ENCODE measurements at places on chromosomes 5 and 9.

GRCh38 chr5:1913578-1913977 lies 30.9 kb upstream of the IRX4 start:
- no peak for DNase-seq

- DNase-seq: no peak
Observed at GRCh38 chr9:90774682-90775081, 26.9 kb upstream of the SYK start.

DNA sequence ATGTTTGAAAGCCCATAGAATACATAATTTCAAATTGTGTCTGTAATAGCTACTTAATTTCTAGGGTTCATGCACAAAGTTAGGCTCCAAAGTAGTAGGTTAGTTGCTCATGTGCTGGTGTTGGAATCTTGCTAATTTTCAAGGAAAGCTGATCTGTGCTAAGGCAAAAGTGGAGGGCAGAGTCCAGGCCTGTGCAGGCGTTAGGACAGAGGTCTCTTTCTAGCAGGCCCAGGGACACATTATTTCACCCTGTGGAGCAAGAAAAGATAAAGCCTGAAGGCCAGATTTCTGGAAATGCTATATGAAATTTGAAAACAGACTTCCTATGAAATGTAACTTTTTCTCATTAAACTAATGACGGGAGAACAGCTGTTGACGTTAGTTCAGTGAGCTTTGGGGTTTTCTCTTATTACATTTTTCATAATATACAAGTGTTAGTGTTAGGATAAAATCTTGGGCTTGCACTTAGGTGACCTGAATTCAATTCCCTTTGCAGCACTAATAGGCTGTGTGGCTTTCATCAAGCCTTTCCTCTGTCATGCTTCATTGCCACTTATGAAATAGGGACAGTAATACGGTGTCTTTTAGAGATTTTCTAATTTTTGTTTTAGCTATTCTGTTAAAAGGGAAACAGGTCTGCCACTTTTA lies 196.7 kb upstream of the HAPLN1 start:
- DNase-seq: no peak

DNA sequence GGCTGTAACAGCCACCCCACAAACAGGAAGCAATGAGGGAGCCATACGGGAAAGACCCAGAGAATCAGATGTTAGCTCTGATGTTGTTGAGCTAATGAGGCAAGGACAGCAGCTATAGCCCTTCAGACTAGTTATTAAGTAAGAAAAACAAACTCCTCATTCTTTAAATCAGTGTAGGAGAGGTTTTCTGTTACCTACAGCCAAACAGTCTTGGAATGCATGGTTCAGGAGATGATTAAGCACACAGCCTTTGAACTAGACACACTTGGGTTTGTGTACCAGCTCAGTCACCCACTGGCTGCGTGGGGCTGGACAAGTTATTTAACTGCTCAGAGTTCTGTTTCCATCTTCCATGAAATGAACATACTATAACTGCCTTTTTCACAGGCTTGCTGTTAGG lies 68.1 kb downstream of the SPOCK1 start:
- no peak for DNase-seq

- no peak for DNase-seq
Observed at GRCh38 chr5:168590666-168591065, 11.5 kb upstream of the PANK3 start.

- no peak for DNase-seq
Observed at GRCh38 chr5:12910641-12911040, 1006.4 kb upstream of the CTNND2 start.

GRCh38 chr5:153094333-153094732 lies 396.1 kb upstream of the GRIA1 start:
- DNase-seq: no peak

Data from vagina (tissue), 2 donors.